ENCODE measurements at places on chromosomes 7 and 10. TPM values are rescaled to one million over a fixed set of nuclear protein-coding genes. Genes with fewer than 3 reads are reported as not detected.
A peak's percentile ranks its signal among the peaks of the same experiment; 100 is the strongest.

TACC2 gene
- 0.19 TPM for total RNA-seq

LLCFC1 gene
- not detected for total RNA-seq

BAMBI gene
- total RNA-seq = 0.32 TPM

CASTOR2 gene
- 5.6 TPM for total RNA-seq

MUC3A gene
- total RNA-seq = not detected

HABP2 gene
- not detected for total RNA-seq

GRCh38 chr7:155874010-155874409 is 61.7 kb upstream of the SHH start:
- no peak for DNase-seq

DNA sequence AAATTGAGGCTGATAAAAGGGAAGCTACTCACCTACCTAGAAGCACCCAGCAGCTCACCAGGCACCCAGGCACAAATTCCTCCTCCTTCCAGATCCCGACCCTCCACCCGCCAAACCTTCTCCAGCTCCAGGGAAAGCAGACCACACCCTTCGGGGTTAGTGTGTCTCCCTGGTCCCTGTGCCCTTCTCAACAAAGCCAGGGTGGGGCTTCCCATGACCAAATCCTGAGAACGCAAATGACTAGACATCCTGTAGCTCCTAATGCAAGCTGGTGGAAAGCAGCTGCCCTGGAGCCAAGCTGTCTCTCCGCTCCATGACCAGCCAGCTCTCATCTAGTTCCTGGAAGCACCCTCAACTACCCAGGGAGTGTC is 4.4 kb downstream of the TBX20 start:
- no peak for DNase-seq

DNA sequence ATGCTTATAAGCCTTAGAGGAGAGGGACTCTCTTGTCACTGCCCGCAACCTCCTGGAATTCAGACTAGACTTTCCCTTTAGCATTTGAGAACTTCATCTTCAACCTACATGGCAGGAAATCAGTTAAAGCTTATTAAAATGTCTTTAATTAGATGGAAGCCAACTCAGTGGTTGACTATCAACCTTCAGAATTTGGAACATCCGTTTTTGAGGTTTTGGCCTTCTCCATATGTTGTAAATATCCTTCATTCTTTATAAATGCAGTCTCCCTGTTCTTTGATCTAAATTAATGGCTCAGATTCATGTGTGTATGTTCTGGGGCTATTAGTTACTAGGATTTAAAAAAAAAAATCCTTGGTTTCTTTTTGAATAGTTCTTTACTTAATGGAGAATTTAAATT is 85.0 kb downstream of the ANKRD61 start:
- no peak for DNase-seq

- DNase-seq = no peak
Observed at GRCh38 chr10:13376297-13376696, 28.2 kb upstream of the SEPHS1 start.

DNA sequence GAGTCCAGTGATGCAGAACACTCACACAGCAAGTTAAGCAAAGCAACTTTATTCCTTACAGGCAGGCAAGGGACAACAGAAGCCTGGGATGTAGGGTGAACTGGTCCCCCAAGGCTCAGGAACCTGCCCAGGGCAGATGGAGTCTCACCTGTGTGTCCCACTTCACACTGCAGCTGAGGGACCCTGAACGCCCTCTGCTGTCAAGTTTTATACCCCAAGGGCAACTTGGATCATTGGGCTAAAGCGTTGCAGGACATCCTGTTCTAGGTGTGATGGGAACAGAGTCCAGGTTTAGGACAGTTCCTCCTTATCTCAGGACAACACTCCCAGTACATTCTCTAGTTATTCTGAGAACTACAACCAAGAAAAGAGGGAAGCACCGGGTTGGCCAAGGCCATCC is 49.5 kb upstream of the ZNF746 start:
- DNase-seq = no peak

DNA sequence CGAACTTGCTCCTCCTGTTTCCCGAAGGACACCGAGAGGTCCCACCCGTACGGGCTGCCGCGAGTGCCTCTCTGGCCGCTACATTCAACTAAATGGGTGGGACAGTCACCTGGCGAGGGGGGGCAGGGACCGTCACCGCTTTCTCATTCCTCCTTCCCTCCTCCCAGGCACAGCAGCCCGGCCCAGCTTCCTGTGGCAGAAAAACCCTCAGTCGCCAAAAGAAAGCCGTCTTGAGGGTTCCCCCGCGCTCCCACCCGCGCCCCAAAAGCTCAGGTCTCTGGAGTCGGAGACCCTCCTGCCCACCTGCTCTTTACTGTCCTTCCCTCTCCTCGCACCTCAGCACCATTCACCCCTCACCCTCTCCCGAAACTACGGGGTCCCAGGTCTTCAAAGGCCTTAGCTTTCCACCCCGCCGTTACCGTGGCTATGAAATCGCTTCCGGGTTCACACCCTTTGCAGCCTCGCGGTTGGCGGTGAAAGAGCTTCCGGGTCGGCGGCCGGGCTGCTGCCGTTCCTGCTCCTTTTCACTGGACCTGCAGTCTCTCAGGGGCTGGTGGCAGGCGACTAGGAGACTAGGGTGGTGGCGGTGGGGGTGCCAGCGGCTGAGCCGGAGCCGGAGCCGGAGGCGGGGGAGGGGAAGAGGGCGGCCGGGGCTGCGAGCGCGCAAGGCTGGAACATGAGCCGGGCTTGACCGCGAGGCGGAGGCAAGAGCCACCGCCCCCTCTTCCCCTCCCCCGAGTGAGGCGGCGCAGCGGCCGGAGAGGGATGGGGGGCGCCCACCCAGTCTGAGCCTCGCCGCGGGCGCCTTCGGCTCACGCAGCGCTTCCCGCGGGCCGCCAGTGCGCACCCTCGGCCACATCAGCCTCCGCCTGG is at the start of the genes ANKIB1 and KRIT1:
Gene ANKIB1, plus strand, starts transcription at position 488 of the 873 bp plus-strand sequence. CDS start 49,005 bp downstream, outside the sequence.
Gene KRIT1, minus strand, starts transcription at position 428 of the 873 bp plus-strand sequence. CDS start 3,779 bp downstream, outside the sequence.
- DNase-seq = peak; percentile 87

GRCh38 chr7:45268013-45268412 is 110.4 kb downstream of the RAMP3 start:
- DNase-seq = no peak

- no peak for DNase-seq
Observed at GRCh38 chr10:122170802-122171201, 100.3 kb upstream of the BTBD16 start.

DNA sequence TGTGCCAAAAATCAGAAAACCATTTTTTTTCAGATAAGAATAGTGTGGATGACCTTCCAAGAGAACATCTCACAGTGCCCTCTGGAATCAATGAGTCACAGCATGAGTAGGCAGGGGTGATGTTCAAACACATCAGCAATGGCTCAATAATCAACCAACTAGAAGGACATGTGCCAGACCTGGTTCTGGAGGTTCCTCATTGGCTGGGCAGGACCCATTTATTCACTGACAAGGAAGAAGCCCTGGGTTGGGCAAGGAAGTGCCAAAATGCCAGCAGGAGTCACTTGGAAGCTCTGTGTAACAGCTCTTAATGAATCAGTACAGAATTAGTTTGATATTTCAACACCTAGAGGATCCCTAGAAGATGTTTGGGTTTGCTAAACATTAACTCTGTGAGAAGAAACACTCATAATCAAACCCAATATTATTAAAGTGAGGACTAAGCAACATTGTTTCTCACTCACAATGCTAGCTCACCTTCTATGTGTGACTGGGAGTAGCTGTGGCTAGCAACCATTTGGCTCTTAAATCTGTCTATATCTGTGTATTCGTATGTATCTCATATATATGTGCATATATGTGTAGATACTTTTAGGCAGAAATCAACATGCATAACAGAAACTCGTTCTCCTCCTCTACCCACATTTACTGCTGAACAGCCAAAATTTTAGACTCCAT is 72.3 kb upstream of the APBB1IP start:
- DNase-seq = no peak

GRCh38 chr7:127692200-127692599 is 40.2 kb downstream of the SND1 start:
- no peak for DNase-seq

- DNase-seq = no peak
Observed at GRCh38 chr7:92359801-92360200, 87.5 kb upstream of the GATAD1 start.

- no peak for DNase-seq
Observed at GRCh38 chr10:70582793-70583668, 19.5 kb downstream of the PRF1 start.

GRCh38 chr10:77159538-77160110 is 478.0 kb downstream of the KCNMA1 start:
- DNase-seq = no peak

DNA sequence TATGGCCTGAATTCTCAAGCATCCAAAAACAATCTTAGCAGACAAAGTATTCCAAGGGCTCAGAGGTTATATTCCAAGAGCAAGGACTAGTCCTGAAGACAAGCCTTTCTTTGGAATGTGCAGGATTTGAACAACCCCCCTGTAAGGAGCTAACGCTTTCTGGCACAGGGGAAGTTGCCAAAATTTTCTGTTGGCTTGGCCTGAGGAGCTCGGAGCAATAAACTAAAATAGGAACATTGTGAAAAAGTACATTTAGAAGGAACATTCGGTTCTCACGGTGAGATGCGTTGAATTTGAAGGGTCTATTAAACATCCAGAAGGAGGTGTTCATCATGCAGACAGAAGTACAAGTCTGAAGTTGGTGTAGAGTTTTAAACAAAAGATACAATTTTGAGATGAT is 1030.5 kb upstream of the CELF2 start:
- no peak for DNase-seq

DNA sequence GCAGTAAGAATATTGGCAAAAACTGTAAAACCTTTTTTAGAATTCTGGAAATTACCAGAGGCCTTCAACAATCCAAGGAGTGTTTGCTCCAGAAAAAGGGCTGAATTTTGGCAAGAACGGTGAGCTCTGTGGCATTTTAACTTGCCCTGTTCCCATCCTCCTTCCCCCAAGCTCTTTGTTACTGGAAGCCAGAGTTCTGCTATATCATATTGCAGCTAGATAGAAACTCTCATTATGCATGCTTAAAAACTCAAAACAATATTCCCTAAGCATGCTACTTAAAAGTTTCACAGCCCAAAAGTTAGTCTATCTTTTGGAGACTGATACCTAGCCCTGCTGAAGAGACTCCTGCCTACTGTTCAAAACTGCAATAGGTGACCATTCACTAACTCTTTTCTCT is 70.6 kb upstream of the GPR37 start:
- no peak for DNase-seq

- DNase-seq = no peak
Observed at GRCh38 chr10:108496106-108496505, 1331.6 kb upstream of the SORCS1 start.

GRCh38 chr7:19023477-19023876 is 94.0 kb downstream of the TWIST1 start:
- no peak for DNase-seq

GRCh38 chr10:17085011-17085725 is 44.4 kb downstream of the CUBN start:
- DNase-seq = no peak

DNA sequence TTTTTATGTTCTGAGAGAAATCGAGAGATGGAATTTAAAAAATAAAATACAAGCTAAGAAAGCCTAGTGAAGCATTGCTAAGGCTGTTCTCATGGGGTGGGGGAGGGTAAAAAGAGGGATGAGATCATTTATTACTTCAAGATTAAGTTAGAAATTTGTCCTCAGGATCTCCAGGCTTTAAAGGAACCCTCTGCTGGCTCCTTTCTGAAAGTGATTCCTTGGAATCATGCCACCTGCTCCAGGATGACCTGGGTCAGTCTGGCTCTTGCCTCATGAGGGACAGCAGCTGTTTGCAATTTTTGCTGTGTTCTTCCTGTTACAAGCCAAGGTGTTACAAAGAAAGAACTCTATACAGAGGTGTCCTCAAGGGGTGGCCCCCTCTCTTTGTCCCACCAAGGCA is 69.8 kb downstream of the CDK1 start:
- DNase-seq = no peak

GRCh38 chr10:87816163-87816897 is 1.7 kb downstream of the ATAD1 start:
- no peak for DNase-seq

DNA sequence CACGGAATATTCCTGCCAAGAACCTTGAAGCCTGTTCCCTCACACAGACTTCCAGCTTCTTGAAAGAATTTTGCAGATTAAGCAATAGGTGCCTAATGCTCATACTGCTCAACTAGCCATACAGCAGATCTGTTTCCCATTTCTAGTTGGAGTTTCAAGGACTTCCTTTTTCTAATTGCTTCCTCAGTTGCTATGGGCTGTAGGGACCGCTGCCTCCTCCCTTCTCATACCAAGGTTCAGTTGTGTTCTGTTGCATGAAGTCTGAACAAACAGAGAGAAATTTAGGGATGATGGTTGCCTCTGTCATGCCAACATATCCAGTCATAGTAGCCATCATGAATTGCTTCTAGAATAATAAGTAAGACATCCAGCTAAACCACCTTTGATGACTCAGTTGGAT is 6.8 kb downstream of the ITGA8 start:
- no peak for DNase-seq

DNA sequence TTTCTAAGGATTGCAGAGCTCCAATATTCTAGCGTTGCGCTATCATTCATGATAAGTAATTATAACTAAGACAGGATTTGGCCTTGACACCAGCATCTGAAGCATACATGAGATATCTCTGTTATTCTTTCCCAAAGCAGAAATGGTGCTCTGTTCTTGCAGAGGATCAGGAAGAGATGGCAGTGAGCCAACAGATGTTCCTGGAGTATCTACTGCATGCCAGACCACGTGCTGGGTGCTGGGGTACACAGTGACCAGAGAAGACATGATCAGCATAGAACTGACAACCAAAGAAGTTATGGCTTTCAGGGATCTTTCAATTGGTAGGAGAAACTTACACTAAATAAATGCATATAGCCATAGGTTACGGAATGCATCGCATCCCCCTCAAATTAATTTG is 63.7 kb upstream of the PLXNA4 start:
- DNase-seq = no peak

GRCh38 chr7:158108646-158109293 is 478.9 kb downstream of the PTPRN2 start:
- DNase-seq = no peak

DNA sequence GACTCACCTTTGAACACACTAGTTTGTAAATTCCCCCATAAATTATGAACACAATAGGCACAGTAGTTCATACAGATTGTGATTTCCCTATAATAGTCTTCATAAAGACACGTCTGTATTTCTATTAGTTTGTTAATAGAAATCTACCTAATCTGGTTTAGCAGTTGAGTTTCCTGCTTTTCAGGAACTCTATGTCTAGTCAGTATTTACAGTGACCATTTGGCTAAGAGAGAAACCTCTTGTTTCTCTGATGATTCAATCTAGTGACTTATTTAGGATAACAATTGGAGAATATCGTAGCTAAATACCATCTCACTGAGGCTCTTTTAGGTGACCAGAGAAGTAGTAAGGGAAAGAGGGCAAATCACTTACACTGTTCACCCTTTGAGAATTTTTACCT is 5.9 kb upstream of the HERPUD2 start:
- no peak for DNase-seq

- DNase-seq = no peak
Observed at GRCh38 chr10:34999532-34999931, 90.6 kb downstream of the CUL2 start.

DNA sequence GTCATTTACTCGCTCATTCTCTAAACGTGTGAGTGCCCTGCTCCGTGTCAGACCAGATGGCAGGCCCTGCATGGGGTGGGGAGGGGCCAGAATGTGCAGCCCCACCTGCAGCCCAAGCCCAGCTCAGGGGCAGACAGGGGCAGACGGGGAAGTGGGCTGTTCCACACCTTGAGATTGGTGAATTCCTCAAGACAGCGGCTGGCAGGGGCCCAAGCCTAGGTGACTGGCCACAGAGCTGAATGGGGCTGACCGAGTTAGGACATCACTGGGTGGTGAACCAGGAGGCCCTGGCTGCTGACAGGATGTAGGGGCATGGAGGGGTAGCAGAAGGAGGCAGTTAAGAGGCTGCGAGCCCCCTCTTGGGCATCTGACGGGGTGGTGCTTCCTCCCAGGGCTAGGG is 79.1 kb downstream of the MGMT start:
- DNase-seq = no peak
